Stimulated activated CD4-positive, alpha-beta T cell treated with anti-CD3 and anti-CD28 coated beads, Interleukin-12 subunit alpha, Interleukin-12 subunit beta, amount 100 ng/mL, for 48 hours (primary cell): ENCODE measurements at places on chromosomes 3 and 15.

- no peak for DNase-seq
These were observed 51.8 kb downstream of the SPRED1 start for GRCh38 chr15:38304481-38304880.

- no peak for DNase-seq
These were observed 61.0 kb downstream of the ZBBX start for GRCh38 chr3:167318996-167319615.

DNA sequence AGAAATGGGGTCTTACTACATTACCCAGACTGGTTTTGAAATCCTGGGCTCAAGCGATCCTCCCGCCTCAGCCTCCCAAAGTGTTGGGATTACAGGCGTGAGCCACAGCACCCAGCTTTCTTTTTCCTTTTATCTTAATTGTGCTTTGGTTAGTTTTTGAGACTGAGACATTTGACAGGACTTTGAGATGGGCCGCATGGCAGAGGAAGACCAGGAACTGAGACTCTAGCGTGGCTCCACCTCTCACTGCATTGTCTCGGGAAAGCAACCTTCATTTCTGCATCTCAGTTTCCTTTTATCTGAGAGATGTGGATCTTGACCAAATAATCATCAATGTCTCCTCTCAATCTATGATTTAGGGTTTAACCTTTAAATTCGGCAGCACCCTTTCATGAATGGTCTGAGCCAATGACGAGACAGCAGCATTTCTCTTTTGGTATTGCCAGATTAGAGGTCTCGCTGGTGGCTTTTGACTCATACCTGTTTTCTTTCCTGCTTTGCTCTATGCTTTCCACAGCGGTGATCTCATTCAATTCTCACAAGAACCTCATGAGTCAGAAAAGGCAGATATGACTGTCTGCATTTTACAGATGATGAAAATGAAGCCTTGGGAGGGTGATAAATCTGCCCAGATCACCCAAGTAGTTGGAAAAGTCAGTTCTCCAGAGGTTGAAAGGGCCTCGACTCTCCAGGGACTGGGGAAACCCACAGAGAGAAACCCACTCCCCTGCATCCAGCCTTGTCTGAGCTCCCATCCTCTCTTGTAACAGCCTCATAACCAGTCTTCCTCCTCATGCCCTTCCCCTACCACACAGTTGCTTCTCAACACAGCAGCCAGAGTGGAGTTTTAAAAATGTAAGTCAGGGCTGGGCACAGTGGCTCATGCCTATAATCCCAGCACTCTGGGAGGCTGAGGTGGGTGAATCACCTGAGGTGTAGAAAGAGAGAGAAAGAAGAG is 84.8 kb upstream of the FOXB1 start:
- DNase-seq, result peak; percentile 56

- DNase-seq, result no peak
These were observed 8.1 kb upstream of the PCOLCE2 start for GRCh38 chr3:142896996-142897395.

DNA sequence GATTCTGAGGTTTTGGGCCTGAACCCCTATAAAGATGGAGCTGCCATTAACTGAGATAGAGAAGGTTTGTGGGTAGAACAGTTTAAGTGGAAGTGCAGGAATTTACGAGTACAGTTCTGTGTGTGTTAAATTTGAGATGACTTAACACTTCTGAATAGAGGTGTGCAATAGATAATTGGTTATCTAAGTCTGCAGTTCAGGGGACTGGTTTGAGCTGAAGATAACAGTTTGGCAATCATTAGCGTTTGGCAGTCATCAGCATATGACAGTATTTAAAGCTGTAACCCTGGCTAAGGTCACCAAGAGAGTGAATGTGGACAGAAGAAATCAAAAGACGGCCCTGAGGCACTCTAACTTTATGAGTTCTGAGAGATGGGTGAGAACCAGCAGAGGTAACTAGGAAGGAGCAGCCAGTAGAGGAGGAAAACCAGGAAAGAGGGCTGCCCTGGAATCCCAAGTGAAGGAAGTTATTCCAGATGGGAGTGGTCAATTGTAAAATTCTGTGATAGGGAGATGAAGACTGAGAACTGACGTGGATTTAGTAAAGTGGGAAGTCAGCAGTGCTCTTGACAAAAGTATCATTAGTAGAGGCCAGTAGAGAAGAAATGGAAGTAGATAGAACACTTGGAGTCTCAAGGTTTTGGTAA is 8.1 kb downstream of the MYNN start:
- no peak for DNase-seq

DNA sequence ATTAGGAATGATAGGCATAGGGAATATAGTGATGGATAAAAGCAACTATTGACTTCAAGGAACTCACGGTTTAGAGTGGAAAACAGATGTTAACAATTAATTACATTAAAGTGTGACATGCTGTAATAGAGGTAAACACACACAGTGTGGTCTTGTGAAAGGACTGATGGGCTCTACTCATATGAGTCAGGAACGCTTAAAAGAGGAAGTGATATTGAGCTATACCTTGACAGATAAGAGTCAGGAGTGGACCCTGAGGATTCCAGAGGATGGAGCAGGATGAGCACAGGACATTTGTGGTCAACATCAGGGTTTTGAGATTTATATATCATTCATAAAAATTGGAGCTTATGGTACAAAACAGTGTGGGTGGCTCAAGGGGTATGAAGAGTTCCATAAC is 11.0 kb downstream of the EXOG start:
- DNase-seq, result no peak

- peak; percentile 66 for DNase-seq
These were observed 25.9 kb downstream of the SMAD3 start for GRCh38 chr15:67091071-67091979.
